ENCODE measurements at places on chromosomes 12 and 14.

DNA sequence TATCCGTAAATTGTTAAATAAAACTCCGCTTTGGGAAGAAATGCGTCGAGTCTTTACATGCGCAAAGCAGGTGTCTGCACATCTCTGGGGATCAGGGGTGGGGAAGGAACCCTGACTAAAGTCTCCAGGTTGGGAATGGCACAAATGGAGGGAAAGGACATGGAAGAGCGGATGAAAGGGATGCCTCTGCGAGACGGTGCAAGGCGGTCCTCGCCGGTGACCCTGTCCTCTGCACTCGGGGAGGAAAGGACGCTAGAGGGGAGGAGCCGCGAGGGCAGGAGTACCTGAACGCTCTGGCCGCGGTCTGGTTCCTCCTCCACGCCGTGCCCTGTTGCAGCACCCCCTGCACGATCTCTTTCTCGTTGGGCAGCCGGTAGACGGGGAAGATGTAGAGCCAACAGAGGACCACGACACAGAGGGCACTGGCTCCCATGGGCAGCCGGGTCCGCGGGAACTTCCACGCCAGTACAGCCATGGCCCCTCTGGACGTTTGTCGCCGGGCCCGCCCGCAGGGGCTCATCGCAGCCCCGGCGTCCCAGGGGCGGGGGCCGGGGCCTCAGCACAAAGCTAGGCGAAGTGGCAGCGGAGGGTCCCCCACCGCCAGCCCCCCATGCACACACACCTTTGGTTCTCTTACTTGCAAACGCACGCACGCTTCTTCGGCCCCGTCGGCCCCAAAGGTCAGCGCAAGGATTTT, 646 bp downstream of the ST8SIA1 start:
- DNase-seq = no peak

- peak; percentile 63 for DNase-seq
Measured at GRCh38 chr12:111758120-111758561, 8.6 kb upstream of the ALDH2 start.

GRCh38 chr14:93531644-93532043, 100.9 kb downstream of the UNC79 start:
- DNase-seq = no peak

- DNase-seq = no peak
Measured at GRCh38 chr12:4240161-4240783, 33.3 kb upstream of the CCND2 start.

- DNase-seq = no peak
Measured at GRCh38 chr12:59459966-59460660, 135.7 kb upstream of the SLC16A7 start.

DNA sequence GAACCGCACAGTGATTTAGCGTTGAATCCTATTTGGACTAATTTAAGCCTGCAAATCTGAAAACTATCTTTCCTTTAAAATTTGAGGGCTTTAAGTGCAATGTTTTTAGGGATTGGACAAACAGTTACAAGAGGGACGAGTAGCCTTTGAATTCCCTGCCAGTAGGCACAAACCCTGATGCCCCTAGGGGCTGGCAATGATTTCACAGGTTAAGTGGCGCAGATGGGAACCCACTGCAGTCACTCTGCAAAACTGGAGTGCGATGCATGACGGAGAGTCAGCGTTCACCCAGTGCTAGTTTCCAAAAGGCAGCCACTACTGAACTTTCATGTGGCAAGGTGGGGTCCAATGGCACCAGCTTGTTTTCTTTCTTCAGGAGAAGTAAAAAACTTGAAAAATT, 99.4 kb upstream of the FRMD6 start:
- no peak for DNase-seq

Measured in GF-D8 (cell line).